ENCODE measurements at places on chromosomes 6 and 20. TPM values are rescaled to one million over a fixed set of nuclear protein-coding genes. Genes with fewer than 3 reads are reported as not detected.

GRCh38 chr6:151546941-151547659, 53.3 kb downstream of the CCDC170 start:
- H3K27me3 ChIP-seq: no peaks in the 10 kb centered on the region
- H3K36me3 ChIP-seq: no peaks in the 10 kb centered on the region
- no peak overlapping the region for H3K27ac ChIP-seq
- H3K4me3 ChIP-seq: no peak overlapping the region
- DNase-seq: no peak
- H3K4me1 ChIP-seq: no peaks in the 10 kb centered on the region

DNA sequence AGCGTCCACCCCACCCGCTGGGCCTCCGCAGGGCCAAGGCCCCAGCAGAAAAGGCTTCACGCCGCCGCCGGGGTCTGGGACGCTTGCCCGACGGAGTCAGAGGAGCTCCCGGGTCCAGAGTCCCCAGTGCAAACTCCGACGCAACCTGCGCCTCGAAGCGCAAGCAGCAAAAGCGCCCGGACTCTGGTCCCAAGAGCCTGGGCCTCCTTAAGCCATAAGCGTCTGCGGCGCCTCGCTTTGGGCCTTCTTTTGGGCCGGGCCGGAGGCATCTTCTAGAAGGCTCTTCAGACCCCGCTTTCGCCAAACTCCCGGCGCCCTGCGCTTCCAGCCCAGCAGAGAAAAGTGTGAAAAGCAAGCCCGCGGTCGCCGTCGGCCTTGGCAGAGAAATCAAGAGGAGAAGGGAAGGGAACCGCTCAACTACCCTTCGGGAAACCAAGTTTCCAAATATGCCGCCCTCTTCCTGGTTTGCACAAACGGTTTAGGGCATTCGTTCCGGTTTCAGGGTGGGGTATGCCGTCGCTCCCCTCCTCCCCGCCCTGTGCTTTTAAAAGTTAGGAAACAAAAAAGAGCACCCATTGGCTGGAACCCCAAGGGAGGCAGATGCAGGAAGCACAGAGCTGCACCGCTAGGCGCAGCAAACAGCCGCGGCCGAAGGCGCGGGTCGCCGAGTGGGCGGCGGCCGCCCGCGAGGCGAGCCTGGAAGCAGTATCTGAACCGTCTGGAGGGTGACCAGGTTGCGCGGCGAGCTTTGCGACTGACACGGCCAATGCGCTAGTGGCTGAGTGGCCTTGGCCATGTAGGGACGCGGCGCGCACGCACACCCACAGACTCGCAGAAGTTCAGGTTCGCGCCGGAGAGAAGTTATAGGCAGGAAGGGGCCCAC, 1.2 kb downstream of the TBX18 start:
- DNase-seq: no peak
- peaks cover 5% of the 10 kb centered on the region for H3K4me1 ChIP-seq
- peaks cover 93% of the 10 kb centered on the region for H3K27me3 ChIP-seq
- H3K36me3 ChIP-seq: no peaks in the 10 kb centered on the region
- peak overlapping the region; percentile 58 for H3K27ac ChIP-seq

The HFE gene
- 2.6 TPM for total RNA-seq

DNA sequence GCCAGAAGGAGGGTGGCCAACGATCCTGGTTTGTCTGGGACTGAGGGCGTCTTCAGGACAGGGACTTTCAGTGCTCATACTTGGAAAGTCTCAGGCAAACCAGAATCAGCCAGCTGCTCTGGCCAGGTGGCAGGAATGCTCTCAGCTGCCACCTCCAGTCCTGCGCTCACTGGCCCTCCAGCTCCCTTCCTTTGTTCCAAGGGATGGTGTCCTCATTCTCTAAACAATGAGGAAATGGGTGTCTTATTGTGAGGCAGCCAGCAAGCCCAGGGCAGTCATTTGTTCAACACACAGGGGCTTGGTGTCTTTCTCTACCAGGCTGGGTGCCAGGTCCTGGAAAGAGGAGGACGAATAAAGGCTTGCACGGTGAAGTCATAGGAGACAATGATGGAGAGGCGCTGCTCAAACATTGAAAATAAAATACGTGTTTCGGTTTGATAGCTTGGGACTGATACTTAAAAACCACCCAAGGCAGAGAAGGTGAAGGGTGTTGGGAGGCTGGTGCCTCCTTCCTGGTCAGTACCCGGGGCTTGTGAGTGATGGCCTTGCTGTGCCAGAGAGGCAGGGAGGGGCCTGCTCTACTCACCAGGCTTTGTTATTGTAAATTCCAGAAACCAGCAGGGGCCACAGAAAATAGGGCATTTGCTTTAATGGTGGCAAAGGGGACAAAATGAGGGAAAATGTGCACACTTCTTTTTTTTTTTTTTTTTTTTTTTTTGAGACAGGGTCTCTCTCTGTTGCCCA, 11.3 kb upstream of the TMEM181 start:
- no peaks in the 10 kb centered on the region for H3K36me3 ChIP-seq
- no peak for DNase-seq
- peaks cover 12% of the 10 kb centered on the region for H3K27me3 ChIP-seq
- peaks cover 5% of the 10 kb centered on the region for H3K4me1 ChIP-seq

The NHLRC1 gene
- 3.5 TPM for total RNA-seq

DNA sequence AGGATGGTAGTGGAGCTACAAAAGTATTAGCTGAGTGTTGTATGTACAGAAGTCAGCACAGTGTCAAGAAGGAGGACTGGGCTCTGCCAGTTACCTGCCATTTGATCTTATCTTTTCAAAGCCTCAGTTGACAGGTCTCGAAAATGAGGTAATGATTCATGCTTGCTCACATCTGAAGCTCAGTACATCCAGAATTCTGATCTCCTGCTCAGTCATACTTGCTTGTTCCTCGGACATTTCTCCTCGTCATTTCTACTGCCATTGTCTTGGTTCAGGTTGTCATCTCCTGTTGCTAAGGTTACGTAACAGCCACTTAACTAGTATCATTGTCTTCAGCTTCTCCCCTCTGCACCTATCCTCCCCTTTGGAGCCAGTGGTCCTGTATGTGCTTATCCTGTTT, 89.5 kb downstream of the SLX4IP start:
- H3K4me1 ChIP-seq: peaks cover 45% of the 10 kb centered on the region
- no peaks in the 10 kb centered on the region for H3K27me3 ChIP-seq
- H3K36me3 ChIP-seq: peaks cover 4% of the 10 kb centered on the region
- peak overlapping the region; percentile 82 for H3K27ac ChIP-seq

The PDE7B gene
- 5.1 TPM for total RNA-seq

GRCh38 chr20:14481863-14482262, 144.5 kb upstream of the FLRT3 start:
- H3K4me3 ChIP-seq: no peak overlapping the region
- no peak for DNase-seq
- no peaks in the 10 kb centered on the region for H3K27me3 ChIP-seq
- H3K36me3 ChIP-seq: no peaks in the 10 kb centered on the region

The SPATA2 gene
- 11.3 TPM for total RNA-seq

GRCh38 chr6:108796875-108797274, 51.3 kb upstream of the ARMC2 start:
- H3K4me3 ChIP-seq: no peak overlapping the region
- H3K4me1 ChIP-seq: peaks cover 29% of the 10 kb centered on the region
- no peak for DNase-seq
- no peaks in the 10 kb centered on the region for H3K27me3 ChIP-seq
- no peak overlapping the region for H3K27ac ChIP-seq

The SLC17A1 gene
- total RNA-seq: 1.2 TPM

The ZDHHC14 gene
- 15.6 TPM for total RNA-seq

DNA sequence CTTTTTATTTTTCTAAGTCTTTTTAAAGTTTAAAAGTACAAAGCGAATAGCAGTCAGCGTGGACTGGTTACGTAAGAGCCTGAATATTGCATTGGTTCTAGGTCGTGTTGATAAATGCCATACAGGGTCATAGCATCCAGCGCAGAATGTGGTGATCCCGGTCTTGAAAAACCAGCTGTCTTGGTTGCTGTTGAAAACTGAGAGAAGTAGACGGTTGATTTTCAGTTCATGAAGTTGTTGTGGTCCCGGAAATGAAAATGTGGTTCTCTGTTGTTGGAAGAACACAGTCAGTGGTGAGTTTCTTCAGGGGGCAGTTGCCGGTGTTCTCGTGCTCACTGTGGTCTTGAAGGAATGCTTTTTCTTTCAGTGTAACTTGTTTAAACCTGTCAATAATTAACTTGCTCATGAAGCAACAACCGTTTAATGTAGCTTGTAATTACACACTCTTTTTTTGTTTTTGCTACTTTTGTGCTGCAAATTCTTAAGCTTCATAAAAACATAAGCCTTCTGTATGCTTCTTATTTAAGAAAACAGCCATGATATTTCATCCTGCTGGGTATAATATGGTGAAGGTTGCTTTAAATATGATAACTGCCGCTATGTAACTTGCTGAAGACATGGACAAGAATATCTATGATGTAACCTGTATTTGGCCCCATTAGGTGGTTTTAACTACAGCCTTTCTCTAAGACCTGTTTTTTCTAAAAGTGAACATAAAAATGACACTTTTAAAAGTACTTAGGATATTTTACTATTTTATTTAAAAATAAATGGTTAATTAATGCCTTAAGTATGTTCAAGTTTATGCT, 64.8 kb upstream of the KIF25 start:
- DNase-seq: no peak
- H3K36me3 ChIP-seq: peaks cover 34% of the 10 kb centered on the region
- H3K4me3 ChIP-seq: peak overlapping the region; percentile 30
- peak overlapping the region; percentile 79 for H3K27ac ChIP-seq
- no peaks in the 10 kb centered on the region for H3K27me3 ChIP-seq

- peaks cover 7% of the 10 kb centered on the region for H3K36me3 ChIP-seq
- no peaks in the 10 kb centered on the region for H3K4me1 ChIP-seq
- H3K4me3 ChIP-seq: no peak overlapping the region
- no peak overlapping the region for H3K27ac ChIP-seq
These were observed 64.0 kb downstream of the BCKDHB start for GRCh38 chr6:80170433-80170832.

DNA sequence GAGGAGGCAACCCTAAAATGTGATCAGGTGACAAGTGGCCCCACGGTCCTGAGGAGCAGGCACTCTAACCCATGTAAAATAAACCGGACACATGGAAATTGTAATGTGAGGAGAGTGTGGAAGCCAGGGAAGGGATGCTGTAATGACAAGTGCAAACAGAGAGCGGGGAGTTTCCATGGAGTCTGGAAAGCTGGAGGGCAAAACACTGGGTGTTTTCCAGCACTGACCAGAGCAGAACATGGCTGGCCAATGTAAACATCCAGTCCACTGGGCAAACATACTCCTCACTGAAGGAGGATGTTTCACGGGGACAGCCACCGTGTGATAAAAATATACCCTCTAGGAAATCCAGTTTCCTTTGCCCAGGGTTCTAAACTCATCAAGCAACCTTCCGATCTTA, 219.0 kb upstream of the JARID2 start:
- H3K4me3 ChIP-seq: no peak overlapping the region
- no peak for DNase-seq
- H3K36me3 ChIP-seq: peaks cover 3% of the 10 kb centered on the region

The IRF4 gene
- total RNA-seq: not detected

The GRM1 gene
- 0.43 TPM for total RNA-seq

- DNase-seq: no peak
- no peak overlapping the region for H3K4me3 ChIP-seq
- H3K27me3 ChIP-seq: no peaks in the 10 kb centered on the region
- peaks cover 11% of the 10 kb centered on the region for H3K4me1 ChIP-seq
- peak overlapping the region; percentile 39 for H3K27ac ChIP-seq
These were observed 6.7 kb downstream of the PSMA7 start for GRCh38 chr20:62136283-62137091.

GRCh38 chr20:18589941-18590674, 2.3 kb downstream of the DTD1 start:
- peaks cover 5% of the 10 kb centered on the region for H3K4me1 ChIP-seq
- peak overlapping the region; percentile 89 for H3K4me3 ChIP-seq
- DNase-seq: no peak
- no peaks in the 10 kb centered on the region for H3K27me3 ChIP-seq
- H3K27ac ChIP-seq: no peak overlapping the region

DNA sequence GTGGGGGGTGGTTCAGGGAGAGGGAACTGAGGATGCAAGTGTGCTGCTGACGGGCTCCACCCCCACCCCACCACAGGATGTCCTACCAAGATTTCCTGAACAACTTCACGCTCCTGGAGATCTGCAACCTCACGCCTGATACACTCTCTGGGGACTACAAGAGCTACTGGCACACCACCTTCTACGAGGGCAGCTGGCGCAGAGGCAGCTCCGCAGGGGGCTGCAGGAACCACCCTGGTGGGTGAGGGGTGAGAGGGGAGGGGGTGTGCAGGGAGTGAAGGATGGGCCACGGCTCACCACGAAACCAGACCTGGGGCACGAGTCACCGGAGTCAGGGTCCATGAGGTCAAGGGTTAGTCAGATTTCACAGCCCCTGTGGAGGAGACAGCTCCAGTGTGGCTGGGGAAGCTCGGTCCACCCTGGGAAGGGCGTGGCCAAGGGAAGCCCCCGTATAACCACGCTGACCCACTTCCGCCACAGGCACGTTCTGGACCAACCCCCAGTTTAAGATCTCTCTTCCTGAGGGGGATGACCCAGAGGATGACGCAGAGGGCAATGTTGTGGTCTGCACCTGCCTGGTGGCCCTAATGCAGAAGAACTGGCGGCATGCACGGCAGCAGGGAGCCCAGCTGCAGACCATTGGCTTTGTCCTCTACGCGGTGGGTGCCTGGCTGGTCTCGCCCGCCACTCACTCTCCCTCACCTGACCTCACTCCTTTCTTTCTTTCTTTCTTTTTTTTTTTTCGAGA, 18.3 kb downstream of the CAPN11 start:
- no peak overlapping the region for H3K4me3 ChIP-seq
- H3K4me1 ChIP-seq: peaks cover 6% of the 10 kb centered on the region
- no peak overlapping the region for H3K27ac ChIP-seq

DNA sequence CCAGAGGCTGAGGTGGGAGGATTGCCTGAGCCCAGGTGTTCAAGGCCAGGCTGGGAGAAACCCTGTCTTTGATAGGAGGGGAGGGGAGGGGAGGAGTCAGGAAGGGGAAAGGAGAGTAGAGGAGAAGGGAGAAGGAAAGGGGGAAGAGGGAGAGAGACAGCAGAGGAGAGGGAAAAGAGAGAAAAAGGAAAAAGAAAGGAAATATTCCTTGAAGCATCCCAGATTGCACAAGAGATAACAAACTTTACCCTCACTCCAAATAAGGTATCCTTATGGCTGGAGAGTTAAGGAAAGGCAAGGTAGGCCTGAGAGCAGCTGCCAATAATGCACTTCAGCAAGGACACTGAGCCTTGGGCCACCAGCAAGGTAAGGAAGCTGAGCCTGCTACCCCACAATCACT, 166.3 kb upstream of the SLC22A16 start:
- no peak overlapping the region for H3K27ac ChIP-seq
- no peaks in the 10 kb centered on the region for H3K4me1 ChIP-seq
- no peak for DNase-seq
- H3K4me3 ChIP-seq: no peak overlapping the region
- peaks cover 23% of the 10 kb centered on the region for H3K36me3 ChIP-seq

GRCh38 chr6:127969701-127970100, 68.8 kb upstream of the THEMIS start:
- no peak overlapping the region for H3K4me3 ChIP-seq
- H3K4me1 ChIP-seq: no peaks in the 10 kb centered on the region
- peaks cover 23% of the 10 kb centered on the region for H3K36me3 ChIP-seq
- no peaks in the 10 kb centered on the region for H3K27me3 ChIP-seq
- H3K27ac ChIP-seq: no peak overlapping the region

The KCNK16 gene
- total RNA-seq: 41.1 TPM

The LINC00237 gene
- total RNA-seq: not detected
